NCI-H1105 (cell line): ENCODE measurements at places on chromosomes 3 and 15.

DNA sequence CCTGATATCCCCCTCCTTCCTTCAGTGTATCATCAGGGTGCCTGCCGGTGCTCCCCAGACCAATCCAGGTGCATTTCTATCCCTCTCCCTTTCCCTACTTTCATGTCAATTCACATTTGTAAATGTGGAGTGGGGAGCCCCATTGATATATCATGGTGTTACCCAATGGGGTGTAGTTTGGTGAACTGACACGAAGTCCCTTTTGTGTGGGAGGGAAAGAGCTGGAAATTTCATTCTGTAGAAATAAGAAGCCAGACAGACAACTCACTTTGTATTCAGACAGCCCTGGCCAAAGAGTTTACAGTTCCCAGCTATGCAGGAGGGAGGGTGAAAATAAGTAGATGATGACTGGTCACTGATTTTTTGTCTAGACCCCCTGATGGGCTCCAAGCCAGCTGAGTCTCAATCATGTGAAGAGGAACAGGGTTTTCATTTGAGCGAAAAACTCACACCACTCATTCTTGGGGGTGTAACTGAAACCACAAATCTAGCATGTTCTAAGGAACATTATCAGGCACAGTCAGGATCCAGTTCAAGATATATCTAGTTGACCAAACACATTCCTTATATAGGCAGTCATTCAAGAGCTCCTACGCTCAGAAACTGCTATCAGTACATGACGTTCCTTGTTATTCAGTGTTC, 58.9 kb downstream of the LMCD1 start:
- no peak for DNase-seq

- DNase-seq, result no peak
These were observed 246.2 kb upstream of the CHRM5 start for GRCh38 chr15:33722005-33722672.

DNA sequence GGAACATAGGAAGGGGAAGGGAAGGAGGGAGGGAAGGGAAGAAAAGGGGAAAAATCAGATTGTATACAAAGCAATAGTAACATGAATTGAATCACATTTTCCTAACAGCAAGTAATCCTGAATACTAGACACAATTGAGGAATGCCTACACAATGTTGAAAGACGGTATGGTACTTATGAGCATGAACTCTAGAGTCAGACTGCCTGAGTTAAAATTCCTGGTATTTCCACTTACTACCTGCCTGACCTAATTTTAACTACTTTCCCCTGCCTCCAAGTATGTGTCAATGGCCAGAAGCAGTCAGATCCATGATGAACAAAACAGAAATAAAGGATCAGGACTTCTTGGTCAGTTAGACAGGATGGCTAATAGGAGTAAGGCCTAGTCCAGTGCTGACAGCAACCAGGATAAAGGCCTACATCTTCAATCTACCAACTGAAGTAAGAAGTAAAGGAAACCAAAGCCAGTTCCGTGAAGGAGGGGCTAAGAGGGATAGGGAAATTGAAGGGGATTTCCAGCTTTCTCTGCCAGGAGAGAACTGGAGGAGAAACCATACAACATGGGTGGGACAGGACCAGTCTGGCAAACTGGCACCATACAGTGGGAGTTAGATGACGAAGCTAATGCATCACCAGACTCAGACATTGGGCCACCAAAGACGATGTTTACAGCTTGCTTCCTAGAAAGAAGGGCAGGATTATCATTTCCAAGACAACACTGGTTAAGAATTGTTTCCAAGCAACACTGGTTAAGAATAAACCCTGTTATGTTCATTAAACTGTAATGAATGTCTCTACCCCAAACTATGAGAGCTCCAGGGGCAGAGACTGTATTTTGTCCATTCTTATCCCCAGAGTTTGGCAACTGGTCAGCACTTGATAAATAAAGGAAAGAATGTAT, 151.6 kb upstream of the UBE2E2 start:
- no peak for DNase-seq

GRCh38 chr3:133169331-133170068, 131.3 kb downstream of the TMEM108 start:
- no peak for DNase-seq

GRCh38 chr3:149501524-149501923, 27.0 kb downstream of the TM4SF4 start:
- DNase-seq, result no peak

- peak; percentile 54 for DNase-seq
These were observed 40.1 kb upstream of the SEMA4B start for GRCh38 chr15:90160781-90161727.

GRCh38 chr3:112096176-112096575, 10.0 kb downstream of the C3orf52 start:
- no peak for DNase-seq

GRCh38 chr3:177777699-177778098, 580.4 kb upstream of the TBL1XR1 start:
- DNase-seq, result peak; percentile 39

DNA sequence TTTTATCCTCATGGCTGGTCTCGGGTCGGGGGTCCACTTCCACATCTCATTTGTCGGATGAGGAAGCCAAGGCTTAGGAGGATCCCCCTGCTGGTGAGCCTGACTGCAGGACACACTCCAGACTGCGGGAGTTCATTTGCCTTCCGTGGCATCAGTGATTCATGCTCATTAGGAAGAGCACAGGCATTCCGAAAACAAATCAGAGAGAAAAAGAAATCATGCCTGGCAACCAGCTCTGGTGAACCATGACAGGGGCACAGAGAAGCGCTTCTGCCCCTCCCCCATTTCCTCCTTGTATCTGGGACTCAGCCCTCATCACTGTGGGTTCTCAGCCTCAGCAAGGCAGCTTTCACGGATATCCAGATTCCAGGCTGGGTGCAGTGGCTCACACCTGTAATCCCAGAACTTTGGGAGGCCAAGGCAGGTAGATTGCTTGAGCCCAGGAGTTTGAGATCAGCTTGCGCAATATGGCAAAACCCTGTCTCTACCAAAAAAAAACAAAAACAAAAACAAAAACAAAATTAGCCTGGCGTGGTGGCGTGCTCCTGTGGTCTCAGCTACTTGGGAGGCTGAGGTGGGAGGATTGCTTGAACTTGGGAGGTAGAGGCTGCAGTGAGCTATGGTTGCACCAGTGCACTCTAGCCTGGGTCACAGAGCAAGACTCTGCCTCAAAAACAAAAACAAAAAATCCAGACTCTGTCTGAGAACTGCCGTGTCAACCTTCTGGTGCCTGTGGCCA, 28.4 kb downstream of the IRAK2 start:
- no peak for DNase-seq

GRCh38 chr3:81465510-81466200, 295.8 kb downstream of the GBE1 start:
- no peak for DNase-seq

DNA sequence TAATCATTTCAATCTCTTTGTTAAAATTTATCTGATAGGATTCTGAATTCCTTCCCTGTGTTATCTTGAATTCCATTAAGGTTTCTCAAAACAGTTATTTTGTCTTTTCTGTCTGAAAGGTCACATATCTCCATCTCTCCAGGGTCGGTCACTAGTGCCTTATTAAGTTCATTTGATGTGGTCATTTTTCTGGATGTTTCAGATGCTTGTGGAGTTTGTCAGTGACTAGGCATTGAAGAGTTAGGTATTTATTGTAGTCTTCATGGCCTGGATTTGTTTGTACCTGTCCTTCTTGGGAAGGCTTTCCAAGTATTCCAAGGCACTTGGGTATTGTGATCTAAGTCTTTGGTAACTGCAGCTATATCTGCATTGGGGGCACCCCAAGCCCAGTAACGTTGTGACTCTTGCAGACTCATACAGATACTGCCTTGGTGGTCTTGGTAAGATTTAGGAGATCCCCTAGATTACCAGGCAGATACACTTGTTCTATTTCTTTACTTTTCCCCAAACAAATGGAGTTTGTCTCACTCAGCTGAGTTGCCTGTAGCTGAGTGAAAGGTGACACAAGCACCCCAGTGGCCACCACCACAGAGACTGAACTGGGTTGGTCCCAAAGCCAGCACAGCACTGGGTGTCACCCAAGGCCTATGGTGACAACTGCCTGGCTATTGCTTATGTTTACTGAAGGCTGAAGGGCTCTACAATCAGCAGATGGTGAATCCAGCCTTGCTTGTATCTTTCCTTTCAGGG, 18.9 kb upstream of the SLC27A2 start:
- DNase-seq, result no peak

GRCh38 chr3:113844622-113845222, 6.1 kb downstream of the GRAMD1C start:
- peak; percentile 7 for DNase-seq

GRCh38 chr15:101561584-101561906, 72.0 kb upstream of the PCSK6 start:
- DNase-seq, result no peak

DNA sequence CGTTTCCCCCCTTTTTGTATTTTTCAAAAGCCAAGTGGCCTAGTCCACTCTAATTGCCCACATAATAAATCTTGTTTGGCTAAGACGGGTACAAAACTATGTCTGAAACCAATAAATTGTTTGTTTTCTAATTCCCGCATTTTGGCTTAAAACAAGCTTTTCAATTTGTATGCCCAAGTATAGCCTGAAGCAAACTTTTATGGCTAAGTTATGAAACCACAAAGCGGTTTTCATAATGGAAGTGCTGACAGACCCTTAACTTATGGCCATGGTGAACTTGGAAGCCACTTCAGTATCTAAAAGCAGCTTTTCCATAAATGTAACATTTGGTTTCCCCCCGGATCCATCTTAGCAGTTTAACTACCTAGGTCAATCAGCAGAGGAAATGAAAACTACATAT, 29.9 kb upstream of the POLR2M start:
- no peak for DNase-seq
